Activated CD4-positive, alpha-beta T cell treated with anti-CD3 and anti-CD28 coated beads, Interleukin-2, amount 10 ng/mL, durations not matched to agents 7 days and 5 days (primary cell): ENCODE measurements at places on chromosomes 5 and 9. TPM values are rescaled to one million over a fixed set of nuclear protein-coding genes. Genes with fewer than 3 reads are reported as not detected.

Gene ZNF658
- total RNA-seq, result 4.6 TPM

Gene AUH
- total RNA-seq, result 17.0 TPM

Gene VPS13A
- 43.0 TPM for total RNA-seq

Gene PRELID2
- 1.8 TPM for total RNA-seq

Gene JAK2
- total RNA-seq, result 53.4 TPM

Gene QRFP
- not detected for total RNA-seq

Gene KCTD16
- total RNA-seq, result 0.15 TPM

Gene MED10
- total RNA-seq, result 52.7 TPM

Gene SHOC1
- total RNA-seq, result not detected

Gene BTNL8
- not detected for total RNA-seq

Gene ROR2
- 0.55 TPM for total RNA-seq

Gene IRX4
- not detected for total RNA-seq

Gene GHR
- total RNA-seq, result not detected

Gene SLC25A48
- not detected for total RNA-seq

Gene DNAJC21
- total RNA-seq, result 57.6 TPM

Gene PCDHGB1
- total RNA-seq, result not detected
